ENCODE measurements at places on chromosomes 3 and 15.
A peak's percentile ranks its signal among the peaks of the same experiment; 100 is the strongest.

DNA sequence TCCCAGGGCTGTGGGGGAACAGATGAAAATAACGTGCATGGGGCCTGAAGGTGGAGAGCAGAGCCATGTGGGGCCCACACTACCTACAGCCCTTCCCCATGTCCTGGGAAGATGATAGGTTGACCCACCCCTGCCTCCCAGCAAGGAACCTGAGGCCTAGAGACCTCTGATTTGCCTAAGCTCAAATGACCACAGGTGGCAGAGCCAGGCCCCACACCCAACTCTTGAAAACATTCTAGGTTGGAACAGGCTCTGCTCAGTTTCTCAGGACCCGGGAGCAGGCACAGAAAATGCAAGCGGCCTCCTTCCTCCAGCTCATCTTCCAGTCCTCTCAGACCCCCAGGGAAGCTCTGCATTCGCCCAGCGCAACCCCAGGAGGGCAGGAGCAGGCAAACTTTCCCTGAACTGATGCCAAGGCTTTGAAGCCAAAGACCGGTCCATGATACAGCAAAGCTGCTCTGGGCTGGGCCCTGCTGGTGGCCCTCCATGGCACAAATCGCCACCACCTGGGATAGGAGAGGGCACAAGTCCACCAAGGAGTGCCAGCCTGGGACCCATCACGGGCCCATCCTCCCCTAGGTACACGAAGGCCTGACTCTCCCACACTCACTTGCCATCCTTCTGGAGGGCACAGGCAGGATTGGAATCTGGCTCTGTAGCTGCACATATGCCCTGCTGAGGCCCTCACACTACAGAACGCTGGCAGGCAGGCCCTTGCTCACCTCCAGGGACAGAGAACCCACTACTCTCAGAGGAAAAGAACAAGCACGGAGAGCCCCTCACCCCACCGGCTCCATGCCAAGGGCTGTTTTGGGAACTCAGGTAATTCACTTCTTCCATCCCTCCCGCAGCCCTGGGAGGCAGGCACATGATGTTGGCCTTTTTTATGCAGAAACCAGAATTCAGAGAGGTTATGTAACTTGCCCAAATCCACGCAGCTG, 51.0 kb upstream of the FURIN start:
- no peak for DNase-seq

GRCh38 chr3:112059497-112059896, 25.0 kb downstream of the TMPRSS7 start:
- DNase-seq = no peak

DNA sequence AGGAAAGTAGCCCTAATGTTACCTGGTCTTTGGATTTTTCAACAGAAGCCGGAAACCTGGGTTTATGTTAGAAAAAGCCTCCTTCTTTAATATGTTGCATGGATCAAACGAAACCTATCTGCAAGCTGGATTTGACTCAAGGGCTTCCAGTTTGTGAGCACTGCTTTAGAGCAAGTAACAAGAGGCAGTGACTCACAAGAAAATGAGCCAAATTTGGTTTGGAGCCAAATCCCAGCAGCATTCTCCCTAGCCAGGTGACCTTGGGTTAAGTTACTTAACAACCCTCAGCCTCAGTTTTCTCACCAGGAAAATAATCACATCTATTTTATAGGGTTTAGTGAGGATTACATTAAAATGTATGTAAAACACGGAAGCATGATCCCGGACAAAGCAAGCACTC, 215.2 kb upstream of the PRICKLE2 start:
- peak; percentile 90 for DNase-seq

DNA sequence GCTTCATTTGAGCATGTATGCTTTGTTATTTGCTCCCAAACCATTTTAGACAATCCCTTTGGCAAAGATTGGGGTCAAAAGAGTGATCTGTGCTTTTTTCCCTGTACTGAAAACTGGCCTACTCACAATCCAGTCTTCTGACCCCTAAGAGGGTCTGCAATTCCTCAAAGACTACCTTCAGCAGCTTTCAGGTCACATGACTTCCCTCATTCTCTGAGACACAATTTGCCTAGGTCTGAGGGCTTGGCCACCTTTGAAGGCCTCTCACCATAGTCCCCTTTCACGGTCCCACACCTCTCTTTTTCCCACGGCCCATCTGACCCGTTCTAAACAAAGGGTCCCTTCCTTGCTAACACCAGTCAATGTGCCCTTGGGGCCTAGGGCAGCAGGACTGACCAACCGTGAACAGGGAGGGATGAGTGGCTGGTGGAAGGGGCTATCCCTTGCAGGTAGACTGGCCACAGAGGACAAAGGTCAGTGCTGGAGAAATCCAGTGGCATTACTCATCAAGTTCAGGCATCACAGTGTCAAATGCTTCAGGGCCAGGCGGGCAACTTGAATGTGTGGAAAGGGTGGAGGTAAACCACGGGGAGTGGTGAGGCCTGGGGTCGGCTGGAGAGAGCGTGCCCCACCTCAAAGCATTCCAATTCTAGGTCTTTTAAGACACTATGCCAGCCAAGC, 10.8 kb downstream of the RASL12 start:
- peak; percentile 65 for DNase-seq
